ENCODE measurements at places on chromosomes 2 and 18. TPM values are rescaled to one million over a fixed set of nuclear protein-coding genes. Genes with fewer than 3 reads are reported as not detected.

The CYP27C1 gene
- not detected for polyA plus RNA-seq

The GLI2 gene
- not detected for polyA plus RNA-seq

The TAF4B gene
- 0.64 TPM for polyA plus RNA-seq

The SPC25 gene
- polyA plus RNA-seq = not detected

The SERPINB2 gene
- 14.3 TPM for polyA plus RNA-seq

DNA sequence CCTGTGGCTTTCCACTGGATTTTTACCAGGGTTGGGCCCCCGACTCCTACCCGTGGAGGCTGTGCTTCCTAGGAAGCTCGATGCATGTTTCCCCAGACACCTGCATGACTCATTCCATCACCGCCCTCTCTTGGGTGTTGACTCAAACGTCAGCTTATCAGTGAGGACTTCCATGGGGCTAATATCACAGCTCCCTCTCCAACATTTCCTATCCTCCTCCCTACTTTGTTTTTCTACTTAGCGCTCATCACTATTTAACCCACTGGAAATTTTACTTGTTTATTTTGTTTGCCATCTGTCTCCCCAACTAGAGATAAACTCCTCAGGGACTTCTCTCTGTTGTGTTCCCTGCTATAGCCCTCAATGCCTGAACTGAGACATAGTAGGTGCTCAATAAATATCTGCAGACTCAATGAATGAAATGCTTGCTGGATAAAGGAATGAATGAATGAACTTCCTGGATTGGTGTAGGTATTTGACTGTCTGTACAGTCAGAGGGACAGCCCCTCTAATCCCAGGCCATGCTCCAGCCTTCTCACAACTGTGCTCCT is 89.7 kb upstream of the MSH2 start:
- DNase-seq = no peak

- DNase-seq = peak; percentile 23
Observed at GRCh38 chr2:65129286-65129825, 550 bp downstream of the RAB1A start.

The ATP8B1 gene
- 0.02 TPM for polyA plus RNA-seq

The SGPP2 gene
- polyA plus RNA-seq = 0.03 TPM

- DNase-seq = no peak
Observed at GRCh38 chr2:221731432-221732145, 159.5 kb upstream of the EPHA4 start.

GRCh38 chr2:207164006-207164831 is 1.5 kb downstream of the KLF7 start:
- DNase-seq = peak; percentile 77

GRCh38 chr2:121695171-121695451 is 41.6 kb downstream of the NIFK start:
- no peak for DNase-seq

GRCh38 chr2:150598383-150598782 is 110.9 kb upstream of the RND3 start:
- no peak for DNase-seq

The PLEKHA3 gene
- 5.3 TPM for polyA plus RNA-seq

DNA sequence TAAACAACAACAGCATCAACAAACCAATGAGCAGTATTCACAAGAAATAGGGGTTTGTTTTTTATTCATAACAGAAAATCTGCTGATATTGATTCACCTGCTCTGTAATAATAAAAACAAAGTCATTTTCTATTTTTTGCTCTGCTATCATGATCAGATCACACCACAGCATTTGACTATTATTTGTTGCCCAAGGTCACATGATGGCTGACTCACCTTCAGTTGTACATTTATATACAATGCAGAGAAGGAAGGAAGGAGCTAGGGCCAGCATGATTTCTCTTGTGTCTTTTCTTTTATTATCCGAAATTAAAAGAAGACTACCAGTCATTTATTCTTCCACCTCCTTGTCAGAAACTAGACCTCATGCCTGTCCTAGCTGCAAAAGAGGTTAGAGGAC is 1427.7 kb upstream of the CELF4 start:
- no peak for DNase-seq

DNA sequence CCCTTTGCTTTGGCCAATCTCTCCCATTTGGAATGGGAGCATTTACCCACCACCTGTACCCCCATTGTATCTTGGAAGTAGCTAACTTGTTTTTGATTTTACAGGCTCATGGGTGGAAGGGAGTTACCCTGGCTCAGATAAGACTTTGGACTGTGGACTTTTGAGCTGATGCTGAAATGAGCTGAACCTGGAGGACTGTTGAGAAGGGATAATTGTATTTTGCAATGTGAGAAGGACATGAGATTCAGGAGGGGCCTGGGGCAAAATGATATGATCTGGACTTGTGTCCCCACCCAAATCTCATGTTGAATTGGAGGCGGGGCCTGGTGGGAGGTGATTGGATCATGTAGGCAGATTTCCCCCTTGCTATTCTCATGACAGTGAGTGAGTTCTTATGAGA is 58.6 kb upstream of the ZFP36L2 start:
- no peak for DNase-seq

DNA sequence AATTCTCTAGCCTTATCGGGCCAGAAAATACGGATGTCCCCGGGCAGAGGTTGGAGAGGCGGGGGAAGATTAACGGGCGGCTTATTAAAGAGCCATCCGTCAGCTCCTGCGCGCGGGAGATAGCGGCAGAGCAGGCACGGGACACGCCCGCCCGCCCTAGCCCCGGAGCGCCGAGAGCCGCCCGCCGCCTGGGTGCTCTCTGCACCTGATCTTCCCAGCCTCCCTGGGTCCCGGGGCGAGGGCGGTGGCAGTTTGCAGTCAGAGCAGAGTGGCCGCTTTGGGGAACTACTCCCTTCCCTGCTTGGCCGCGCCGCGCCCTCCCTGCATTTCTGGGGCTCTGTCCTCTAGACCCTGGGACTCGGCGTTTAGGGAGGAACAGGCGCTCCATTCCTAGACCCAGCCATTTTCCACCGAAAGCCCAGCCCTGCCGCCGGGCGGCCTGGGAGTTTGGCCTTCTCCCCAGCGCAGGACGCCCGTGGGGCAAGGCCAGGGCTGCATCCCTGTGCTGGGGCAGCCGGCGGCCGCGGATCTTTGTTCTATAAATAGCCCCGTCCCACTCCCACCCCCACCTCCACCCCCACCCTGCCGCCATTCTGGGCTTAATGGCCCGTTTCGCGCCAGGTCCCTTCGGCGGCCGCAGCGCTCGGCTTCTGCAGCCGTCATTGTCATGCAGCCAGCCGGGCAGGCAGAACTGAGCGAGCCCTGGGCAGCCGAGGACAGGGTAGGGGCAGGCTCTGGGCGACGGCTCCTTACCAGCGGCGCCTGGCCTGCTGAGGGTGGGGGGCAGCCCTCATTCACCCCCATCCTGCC is 6.6 kb downstream of the GAD1 start:
- no peak for DNase-seq

GRCh38 chr2:1806254-1806653 is 61.9 kb upstream of the PXDN start:
- no peak for DNase-seq

- DNase-seq = no peak
Observed at GRCh38 chr2:26579025-26579722, 62.0 kb downstream of the CIB4 start.
